ENCODE measurements at places on chromosomes 13 and 19.

DNA sequence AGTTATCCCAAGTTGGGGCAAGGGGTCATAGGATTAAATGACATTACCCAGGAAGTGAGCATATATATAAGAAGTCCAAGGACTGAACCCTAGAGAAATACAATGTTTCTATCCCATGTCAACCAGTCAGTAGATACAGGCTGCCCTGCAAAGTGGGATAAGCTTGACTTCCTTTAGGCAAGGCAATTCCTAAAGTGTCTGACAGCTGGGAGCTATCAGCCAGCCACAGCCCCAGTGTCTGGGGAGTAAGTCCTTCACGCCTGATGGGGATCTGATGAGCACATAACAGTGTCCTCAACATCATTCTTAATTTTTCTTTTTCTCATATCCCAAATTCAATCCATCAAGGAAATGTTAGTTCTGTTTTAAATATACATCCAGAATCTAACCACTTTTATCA, 54.1 kb downstream of the DNAJC15 start:
- no peak for DNase-seq

GRCh38 chr13:34951528-34951927, 9.5 kb downstream of the NBEA start:
- no peak for DNase-seq

DNA sequence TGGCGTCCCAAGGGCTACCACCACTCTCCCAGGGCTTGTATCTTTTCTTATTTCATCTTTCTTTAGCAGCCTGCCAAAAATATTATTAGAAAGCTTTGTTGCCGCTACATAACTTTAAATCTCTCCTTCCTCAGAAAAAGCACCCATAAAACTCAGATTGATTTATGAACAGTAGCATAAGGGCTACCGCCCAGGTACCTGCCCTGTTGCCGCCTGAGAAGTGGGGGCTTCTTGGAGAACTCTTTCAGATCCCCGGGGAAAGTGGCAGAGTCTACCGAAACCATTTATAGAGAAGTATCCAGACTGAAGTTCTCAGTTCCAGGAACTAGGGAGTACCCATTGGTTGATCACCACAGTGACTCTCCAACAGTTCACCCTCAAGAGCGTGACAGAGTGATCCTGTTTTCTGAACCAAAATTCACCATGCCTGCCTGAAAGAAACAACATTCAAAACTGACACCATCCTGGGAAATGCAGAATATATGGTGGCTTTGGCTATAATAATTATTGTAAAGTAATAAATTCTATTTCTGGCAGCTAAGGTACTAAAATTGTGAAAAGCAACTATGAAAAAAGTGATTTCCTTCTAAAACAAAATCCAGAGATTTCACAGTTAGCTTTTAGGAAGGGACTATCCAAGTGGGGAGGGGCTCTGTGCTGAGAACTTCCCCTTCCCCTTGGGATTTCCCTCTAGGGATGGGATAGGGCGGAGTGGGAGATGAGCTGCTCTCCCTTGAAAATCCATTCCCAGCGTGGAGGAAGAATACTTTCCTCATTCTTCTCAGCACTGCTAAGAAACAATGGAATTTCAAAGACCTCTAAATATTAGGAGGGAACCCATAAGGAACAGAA, 877 bp upstream of the N4BP2L1 start:
- no peak for DNase-seq

- no peak for DNase-seq
Observed at GRCh38 chr13:102504002-102504401, 92.8 kb upstream of the TPP2 start.

DNA sequence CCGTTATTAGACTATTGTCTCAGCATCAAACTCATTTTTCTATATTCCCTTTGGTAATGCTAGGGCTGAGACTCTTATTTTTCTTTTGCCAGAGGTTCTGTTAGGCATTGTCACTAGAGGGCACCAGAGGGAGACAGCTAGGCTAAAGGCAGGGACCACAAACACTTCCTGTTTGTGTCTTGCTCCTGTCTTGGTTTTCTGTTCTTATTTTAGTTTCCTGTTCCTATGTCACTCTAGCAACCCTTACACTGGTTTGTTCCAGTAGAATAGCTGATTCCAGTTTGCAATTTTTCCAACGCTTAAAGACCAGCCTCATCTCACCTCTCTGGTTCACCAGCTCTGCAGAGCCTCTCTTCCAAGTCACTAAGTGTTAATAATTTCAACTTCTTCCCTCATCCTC, 772.0 kb downstream of the DIAPH3 start:
- DNase-seq, result peak; percentile 96

- DNase-seq, result no peak
Observed at GRCh38 chr19:38291855-38292254, 12.2 kb upstream of the C19orf33 start.

GRCh38 chr13:111460548-111461444, 140.4 kb downstream of the TEX29 start:
- DNase-seq, result peak; percentile 29

DNA sequence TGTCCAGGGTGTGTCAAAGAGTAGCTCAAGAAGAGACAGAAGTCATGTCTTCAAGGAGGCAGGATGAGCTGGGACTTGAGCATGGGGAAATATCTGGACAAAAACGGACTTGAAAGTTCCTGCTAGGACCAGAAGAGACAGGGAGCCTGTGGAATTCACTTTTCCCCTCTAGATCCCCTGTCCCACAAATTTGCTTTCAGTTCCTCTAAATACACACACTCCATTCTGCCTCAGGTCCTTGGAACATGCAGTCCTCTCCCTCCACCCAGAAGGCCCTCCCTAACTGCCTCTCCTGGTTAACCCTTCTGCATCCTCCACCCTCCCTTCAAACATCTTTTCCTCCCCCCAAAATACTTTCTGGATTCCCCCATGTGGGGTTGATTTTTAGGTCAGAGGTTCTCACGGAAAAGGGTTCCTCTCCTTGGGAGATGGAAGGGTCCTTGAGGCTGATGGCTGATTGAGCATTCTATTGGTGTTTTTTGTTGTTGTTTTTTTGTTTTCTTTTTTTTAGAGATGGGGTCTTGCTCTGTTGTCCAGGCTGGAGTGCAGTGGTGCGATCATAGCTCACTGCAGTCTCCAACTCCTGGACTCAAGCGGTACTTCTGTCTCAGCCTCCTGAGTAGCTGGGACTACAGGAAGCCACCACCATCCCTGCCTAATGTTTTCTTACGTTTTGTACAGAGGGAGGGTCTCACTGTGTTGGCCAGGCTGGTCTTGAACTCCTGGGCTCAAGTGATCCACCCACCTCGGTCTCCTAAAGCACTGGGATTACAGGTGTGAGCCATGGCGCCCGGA, 6.9 kb upstream of the RETN start:
- no peak for DNase-seq

Data from Kasumi-1 (cell line).